Activated T-helper 1 cell treated with Interleukin-2 at 50 U/mL for 16 hours (primary cell): ENCODE measurements at places on chromosomes 7 and 10.

DNA sequence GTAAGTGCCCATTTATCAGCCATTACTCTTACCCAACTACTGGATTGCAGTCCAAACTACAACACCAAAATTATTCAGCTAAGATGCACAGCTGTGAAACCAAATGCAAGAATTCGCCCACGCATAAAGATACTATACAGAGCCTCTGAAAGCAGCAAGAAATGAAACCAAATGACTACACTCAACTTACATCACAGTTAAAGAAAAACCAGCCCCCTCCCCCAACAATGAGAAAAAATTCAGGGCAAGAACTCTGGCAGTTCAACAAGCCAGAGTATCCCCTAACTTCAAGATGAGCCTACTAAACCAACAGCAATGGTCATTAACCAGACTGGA, 209.1 kb upstream of the VWC2 start:
- no peak for DNase-seq

DNA sequence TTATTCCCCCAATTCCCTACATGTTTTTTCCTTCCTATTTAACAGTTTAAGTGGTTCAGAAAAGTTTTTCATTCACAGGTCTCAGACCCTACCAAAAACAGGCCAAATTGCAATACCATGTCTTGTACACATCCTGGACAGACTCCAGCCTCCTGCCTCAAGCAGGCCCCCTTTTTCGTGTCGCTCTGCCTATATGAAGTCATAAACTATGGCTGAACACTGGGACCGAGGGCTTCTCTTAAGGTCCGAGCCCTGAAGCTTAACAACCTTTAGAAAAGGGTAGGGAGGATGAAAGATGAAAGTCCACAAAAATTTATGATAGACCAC, 1.4 kb downstream of the FBXW4 start:
- no peak for DNase-seq

DNA sequence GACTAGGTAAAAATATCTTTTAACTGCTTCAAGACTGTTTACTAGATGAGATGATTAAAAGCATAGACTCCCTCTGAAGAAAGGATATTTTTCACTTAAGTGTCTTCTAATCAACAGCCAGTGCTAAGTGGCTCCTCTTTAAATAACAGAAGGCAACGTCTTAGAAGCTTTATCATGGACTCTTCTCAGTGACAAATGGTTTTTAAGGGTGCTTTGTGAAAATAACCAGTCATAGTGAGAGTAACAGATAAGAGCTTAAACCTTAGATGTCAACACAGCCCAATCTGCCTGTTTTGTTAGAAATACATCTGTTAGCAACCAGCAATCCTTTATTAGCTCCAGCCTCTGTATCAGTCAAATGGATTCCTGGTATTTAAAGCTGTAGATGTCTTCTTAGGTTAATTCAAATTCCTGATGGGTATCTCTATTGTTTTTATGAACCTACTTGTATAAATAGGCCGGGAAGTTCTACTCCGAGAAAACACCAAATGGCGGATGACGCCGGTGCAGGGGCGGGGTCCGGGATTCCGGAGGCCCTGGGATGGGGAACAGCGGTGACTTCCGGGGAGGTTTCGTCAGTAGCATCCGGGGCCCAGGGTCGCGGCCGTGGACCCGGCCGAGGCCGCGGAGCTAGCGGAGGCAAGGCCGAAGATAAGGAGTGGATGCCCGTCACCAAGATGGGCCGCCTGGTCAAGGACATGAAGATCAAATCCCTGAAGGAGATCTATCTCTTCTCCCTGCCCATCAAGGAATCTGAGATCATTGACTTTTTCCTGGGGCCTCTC, 285.4 kb downstream of the GPR37 start:
- DNase-seq = no peak

DNA sequence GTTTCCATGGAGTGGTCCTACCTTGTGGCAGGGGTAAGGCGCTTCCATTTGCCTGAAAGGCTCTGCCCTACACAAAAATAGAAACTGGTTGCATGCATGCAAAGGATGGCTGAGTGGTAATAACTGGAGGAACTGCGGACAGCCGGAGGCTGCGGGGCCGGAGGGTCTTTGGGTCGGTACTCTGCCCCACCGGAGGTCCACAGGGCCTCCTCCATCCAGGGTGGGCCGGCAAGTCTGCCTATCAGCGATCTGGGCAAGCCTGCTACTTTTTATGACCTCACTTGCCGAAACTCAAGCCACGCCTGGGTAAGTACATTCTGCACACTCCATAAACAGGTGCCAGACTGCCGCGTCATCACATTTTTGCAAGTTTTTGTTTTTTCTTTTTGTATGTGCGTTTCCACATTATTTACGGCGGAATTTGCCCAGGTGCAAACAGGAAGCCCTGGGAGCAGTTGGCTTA, 30.0 kb downstream of the TACC2 start:
- DNase-seq = no peak

DNA sequence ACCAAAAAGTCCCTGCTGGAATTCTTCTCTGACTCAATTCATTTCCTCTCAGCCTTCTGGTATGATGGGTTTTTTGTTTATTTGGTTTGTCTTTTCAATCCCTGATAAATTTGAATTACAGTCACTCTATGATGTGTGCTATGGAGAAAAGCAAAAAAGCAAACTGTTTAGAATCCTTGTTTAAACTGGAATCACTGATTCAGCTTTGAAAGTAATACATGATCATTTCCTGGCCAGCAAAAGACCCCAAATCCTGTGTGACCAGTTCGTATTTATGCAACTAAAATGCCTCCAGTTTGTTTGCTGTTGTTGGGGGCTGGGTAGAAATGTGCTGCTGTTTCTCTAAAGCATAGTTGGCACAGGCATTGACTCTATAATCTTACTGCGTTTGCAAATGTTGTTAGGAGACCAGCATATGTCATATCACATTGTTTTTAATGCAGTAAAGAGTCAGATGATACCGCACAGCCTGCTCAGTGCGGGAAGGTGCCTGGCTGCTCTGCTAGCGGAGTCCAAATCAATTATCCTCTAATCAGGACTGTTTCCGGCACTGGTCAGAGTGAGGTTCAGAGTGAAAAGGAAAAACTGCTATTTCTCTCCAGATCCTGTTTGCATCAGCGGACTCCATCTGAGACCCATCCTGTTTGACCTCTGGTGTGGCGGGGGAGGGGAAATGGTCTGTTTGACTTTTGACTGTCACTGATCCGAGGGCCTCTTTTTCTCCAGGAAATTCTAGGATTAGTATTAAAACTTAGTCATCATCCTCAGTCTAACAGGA, 40.6 kb upstream of the ADD3 start:
- DNase-seq = no peak

DNA sequence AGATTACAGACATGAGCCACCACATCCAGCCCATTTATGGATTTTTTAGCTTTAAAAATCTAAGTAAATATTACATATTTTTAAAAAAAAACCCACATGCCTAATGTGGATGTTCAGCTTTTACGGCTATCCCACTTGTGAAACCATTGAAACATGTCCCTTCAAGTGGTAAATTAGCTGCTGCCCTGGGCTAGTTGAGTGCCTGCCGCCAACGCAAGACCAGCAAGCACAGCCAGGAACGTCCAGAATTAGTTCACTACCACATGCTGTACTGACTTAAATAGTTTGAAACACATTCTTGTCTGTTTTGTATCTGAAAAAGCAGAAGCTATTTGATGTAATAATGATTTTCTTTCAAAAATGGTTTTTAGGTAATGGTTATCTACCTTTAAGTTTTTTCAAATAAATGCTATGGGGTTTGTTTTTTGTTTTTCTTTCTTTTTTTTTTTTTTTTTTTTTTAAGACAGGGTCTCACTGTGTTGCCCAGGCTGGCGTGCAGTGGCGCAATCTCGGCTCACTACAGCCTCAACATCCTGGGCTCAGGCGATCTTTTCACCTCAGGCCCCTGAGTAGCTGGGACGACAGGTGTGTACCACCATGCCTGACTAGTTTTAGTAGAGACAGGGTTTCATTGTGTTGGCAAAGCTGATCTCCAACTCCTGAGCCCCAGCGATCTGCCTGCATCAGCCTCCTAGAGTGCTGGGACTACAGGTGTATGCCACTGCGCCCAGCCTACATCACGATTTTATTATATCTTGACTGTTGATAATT, 57.0 kb downstream of the KLRG2 start:
- no peak for DNase-seq

GRCh38 chr7:66380272-66380888, 175.2 kb downstream of the TPST1 start:
- no peak for DNase-seq

- DNase-seq = no peak
Measured at GRCh38 chr10:14093730-14094484, 236.8 kb downstream of the FRMD4A start.

DNA sequence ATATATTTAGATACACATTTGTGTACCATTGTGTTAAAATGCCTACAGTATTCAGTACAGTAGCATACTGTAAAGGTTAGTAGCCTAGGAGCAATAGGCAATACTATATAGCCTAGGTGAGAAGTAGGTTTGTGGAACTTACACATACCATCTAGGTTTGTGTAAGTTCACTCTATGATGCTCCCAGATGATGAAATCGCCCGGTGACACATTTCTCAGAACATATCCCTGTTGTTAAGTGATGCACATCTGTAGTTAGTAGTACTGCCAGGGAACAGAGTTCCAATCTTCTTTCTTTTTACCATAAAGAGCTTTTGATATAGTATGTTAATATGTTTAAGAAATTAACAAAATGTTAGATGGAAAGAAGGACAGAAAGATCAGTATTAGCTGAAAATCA, 138.2 kb downstream of the SNX13 start:
- no peak for DNase-seq

DNA sequence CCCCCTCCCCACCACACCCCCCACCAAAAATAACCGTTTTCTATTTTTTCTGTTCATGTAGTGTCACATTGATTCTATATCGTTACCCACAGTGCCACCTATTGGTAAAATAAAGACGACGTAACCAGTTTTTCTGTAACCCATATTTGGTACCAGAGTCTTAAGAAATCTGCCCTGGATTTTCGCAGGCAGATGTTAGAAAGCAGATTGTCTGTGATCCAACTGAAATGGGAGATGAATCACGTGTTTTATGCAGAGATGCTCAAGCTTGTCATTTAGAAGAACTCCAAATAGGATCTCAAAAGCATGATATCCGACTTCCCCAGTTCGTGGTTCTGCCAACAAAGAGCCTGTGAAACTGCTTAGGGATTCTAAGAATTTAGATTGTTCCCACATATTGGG, 261.1 kb upstream of the CSTF2T start:
- no peak for DNase-seq

GRCh38 chr10:117755659-117756014, 213.1 kb downstream of the EMX2 start:
- DNase-seq = no peak

DNA sequence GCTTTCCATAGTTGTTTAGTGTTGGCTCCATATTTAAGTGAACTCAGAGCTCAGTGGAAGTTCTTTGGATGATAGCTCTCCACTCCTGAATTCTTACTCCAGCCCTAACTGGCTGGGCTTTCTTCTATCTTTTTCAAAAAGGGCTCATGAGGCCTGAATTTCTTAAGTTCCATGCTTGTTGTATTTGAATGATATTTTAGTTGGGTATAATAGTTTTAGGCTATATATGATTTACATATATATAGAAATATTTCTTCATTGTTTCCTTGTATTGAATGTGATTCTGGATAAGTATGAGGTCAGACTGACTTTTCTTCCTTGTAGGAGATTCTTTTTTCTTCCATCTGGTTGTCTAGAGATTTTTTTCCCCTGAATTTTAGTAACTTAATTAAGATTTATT, 843.5 kb downstream of the LRMDA start:
- DNase-seq = no peak

- peak; percentile 46 for DNase-seq
Measured at GRCh38 chr7:102415685-102416225, 17.6 kb upstream of the ORAI2 start.

DNA sequence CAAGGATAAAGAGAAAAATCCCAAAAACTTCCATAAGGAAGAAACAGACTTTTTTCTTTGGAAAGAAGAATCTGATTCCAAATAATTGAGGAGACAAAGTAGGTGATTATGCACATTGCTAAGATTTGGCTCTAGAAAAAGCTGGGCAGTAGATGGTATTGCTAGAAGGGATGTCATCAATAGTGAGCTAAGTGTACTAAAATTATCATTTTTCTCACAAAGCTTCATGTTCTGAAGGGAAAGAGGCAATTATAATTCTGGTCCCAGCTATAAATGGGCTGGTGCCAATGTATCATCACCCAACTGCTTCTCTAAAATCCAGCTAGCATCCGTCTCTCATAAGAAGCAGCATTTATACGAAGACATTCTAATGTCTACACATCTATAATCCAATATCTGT, 23.9 kb downstream of the STEAP1 start:
- no peak for DNase-seq
